ENCODE measurements at places on chromosomes 4 and X.
A peak's percentile ranks its signal among the peaks of the same experiment; 100 is the strongest.

DNA sequence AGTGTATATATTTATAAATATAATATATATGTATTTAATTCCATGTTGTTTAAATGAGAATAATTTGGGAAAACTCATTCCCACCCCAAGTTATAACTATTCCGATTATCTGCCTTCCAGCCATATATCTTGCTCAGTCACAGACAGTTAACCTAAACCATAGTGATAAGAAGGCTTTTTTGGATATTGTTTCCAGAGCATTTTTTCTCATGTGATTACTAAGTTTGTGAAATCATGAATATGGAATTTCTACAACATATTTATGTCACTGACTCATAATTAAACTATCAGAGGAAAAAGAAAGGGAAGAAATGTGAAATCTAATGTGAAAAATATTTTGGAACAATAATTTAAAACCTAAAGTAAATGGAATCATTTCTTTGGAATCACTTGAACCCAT lies 1163.5 kb upstream of the PABPC4L start:
- no peak for DNase-seq

DNA sequence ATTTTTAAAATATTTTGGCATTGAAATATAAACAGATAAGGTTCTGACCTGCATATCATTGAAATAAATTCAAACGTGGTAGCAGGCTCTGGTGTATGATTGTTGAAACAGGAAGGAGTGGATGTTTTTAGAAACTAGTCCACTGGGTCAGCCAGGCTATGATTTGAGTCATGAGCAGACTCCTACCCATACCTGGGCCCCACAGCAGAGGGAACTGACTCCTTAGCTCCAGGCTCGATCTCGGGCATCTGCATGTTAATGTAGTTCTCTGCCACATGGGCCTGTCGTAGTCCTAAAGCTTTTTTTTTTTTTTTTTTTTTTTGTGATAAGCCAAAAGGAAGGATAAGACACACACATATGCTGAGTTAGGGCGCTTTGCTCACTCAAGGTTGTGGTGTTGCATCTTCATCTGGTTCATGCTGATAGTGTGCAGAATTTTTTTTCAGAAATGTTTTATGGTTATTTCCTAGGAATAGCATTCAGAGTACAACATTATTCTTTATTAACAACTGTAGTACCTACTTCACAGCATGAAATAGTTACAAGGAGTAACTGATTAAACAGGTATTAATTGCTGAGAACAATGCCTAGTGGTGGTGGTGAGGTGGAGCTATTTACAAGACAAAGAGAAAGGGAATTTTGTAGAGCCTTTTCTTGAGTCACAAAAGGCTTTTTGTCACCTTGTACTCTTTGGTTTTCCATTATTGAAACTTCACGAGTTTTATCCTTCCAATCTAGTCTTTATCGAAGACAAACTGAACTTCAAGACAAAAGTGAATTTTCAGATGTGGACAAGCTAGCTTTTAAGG lies 27.3 kb downstream of the OFD1 start:
- DNase-seq: no peak

DNA sequence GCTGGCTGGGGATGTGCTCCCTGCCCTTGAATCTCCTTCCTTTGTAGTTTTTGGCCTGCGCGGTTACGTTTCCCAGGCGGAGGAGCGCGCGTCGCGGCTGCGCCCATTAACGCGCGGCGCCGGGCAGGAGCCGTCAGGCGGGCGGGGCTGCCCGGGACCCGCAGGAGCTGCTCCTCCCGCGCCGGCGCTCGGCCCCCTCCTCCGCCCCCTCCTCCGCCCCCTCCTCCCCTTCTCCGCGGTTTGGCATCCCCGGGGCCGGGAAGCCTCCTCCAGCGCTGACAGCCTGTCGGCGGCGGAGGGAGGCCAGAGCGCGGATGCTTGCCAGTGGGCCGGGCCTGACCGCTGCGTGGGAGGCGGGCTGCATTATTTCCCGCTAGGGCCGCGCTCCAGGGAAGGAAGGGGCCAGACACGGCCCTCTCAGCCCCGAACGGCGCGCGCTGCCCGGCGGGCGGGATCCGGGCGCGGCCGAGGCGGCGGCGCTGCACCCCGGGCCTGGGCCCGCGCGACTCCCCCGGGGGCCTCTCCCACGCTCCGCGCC lies at the start of gene DCLK2:
DCLK2 (plus strand) TSS at position 405 of the 538 bp plus-strand sequence. CDS start 583 bp downstream, outside the sequence.
- DNase-seq: peak; percentile 60

- no peak for DNase-seq
These were observed 26.9 kb upstream of the PASD1 start for GRCh38 chrX:151536571-151536970.

DNA sequence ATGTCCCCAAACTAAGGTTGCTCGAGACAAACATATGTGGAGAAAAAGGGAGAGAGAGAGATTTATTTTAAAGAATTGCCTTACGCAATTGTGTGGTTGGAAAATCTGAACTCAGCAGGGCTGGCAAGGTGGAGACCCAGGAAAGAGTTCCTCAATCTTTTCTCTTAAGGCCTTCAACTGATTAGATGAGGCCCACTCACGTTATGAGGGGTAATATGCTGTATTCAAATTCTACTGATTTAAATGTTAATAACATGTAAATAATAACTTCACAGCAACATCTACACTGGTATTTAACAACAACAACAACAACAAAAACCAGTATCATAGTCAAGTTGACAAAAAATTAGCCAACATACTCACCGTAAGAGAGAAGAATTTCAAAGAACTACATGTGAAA lies 14.6 kb downstream of the SERPINA7 start:
- DNase-seq: no peak

- peak; percentile 11 for DNase-seq
These were observed 294.5 kb downstream of the PDGFC start for GRCh38 chr4:156677131-156677531.

- DNase-seq: no peak
These were observed 96.5 kb downstream of the ASB9 start for GRCh38 chrX:15173411-15173810.
